ENCODE measurements at places on chromosomes 5 and 9.

DNA sequence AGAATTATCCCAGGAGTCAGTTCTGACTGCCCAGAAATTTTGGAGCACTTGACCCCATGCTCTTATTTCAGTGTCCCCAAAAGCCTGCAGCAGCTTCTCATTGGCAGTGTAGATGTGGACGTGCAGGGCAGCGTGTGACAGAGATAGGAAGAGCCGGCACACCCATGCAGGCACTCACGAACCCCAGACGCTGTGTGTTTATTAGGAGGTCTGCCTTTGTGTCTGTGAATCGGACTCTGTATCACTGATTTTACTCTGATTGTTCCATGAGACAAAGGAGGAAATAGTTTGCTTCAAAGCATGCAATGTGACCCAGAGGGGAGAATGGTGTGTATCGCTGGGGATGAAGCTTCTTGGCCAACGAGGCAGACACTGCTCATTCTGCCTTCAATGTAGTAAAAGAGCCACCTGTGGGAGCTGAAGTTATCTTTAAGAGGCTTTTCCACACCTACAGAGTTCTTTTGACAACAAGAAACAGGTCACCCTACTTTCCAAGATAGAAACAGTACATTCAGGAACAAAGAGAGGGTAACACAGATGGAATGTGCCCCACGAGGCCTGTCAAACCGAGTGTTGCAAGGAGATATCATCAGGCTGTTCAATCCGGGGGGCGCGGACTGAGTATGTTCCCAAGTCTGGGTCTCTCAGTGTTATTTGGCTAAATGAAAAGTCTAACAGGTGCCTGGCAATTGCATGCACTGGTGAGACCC lies 224.0 kb downstream of the NTRK2 start:
- DNase-seq, result no peak

DNA sequence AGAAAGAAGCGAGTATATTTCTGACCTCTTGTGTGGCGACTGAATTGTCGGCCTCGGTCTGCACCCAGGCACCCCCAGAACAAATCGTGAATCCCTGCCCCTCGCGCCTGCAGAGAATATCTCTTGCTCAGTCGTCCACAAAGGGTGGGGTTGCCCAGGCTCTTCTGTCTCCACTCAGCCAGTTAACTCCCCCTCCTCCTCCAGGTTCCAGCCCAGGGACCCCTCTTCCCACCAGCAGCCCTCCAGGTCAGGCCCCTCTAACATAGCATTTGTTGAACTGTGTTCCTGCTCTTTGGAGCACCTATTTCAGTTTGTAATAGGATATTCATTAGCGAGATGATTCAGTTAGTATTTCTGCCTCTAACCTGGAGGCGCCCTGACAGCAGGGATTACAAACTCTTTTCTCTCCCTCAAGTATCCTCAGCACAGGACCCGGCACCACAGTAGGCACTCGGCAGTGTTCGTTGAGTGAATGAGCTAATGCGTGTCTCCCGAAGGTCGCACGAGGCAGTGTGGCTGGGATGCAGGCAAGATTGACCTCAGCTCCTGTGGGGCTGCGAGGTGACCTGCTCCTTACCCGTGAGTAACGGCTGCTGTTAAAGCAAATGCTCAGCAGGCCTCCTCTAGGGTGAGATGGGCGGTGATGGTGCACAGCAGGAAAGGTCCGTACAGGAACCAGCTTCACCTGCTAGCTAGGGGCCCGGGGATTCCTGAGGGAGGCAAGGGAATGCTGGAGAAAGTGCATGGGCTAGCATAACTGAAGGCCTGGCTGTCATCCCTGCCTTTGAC lies 25.8 kb downstream of the ZBTB34 start:
- DNase-seq, result no peak

DNA sequence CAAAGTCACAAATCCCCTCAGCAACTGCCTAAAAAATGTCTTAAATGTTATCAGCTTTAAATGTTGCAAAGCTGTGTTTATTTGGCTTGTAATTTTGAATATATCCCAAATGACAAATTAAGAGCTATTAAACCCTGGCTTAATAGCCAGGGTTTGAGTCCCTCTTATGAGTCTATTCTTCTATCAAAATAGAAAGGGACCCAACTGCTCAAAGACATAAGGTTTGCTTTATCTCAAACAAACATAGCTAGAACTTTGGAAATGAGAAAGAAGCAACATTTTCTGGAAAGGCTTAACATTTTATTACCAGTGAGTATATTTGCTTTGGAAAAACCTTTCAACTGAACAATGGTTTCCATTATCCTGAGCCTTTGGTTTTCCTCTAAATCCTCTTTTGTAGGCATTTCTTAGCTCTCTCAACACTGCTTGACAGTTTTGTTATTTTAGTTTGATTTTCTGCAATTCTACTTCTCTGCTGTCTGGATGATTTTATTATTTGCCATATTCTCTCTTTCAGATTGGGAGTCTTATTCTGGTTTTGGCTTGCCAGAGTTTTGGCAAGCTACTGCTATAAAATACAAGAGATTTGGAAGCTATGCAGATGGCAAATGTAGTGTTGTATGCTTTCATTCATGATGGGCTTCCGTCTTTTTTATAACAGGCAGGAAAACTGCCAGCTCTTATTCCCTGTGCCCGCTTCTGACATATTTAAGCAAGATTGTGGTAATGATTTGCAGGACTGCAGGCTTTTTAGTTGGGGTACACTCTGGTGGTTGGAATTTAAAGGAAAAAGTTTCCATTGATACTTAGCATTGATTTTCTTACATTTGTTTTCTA lies 734.9 kb downstream of the DTWD2 start:
- no peak for DNase-seq

DNA sequence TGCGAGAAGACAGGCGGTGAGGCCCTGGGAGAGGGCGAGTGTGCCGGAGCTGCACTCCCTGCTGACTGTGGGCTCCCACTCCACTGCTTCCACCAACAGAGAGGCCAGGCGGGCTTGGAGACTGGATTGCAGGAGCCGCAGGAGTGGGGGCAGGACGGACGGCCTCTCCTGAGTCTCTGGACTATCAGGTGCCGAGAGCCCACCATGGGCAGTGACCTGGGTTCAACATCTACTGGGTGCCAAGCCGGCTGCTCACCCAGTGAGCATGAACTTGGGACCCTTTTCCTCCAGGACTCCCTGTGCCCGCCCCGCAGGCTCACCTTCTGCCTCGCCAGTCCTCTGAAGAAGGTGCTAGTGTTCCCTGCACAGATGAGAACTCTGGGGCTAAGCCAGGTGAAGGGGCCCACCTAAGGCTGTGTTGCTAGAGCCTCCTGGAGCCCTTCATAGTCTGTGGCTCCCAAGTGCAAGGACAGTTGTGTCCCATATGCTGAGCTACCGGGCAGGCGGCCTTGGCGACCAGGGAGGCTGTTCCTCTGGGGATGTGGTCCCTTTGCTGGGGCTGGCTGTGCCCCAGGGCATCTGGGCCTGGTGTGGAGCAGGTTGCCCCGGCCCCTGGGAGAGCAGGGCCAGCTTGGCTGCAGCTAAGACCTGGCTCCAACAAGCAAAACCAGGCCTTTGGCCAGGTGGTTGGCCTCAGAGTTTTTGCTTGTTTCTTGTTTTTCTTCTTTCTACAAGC lies 77.7 kb upstream of the PHYKPL start:
- no peak for DNase-seq

DNA sequence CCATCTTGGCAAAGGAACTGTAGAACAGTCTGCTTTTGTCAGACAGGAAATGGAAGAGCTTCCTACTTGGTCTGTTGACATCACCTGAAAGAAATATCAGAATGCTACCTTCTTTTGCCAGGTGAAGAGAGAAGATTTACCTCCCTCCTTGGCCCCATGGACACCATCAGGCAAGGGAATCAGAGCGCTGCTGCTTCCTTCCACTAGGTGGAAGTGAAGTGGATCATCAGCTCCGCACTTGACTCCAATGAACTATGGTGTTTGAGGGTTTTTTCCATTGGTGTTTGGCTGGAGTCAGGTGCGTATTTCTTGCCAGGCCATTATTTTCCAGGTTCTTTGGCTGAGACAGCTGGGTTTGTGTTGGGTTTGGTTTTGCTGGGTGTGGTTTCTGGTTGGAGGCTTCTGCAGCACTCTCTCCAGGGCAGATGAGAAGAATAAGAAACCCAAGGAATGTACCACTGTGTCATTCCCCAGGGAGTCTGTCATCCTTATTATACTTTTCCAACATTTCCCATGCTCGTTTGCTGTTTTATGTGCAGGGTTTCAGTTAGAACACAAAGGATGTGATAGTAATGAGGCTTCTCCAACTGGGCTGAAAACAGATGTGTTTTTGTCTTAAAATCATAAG lies 12.4 kb downstream of the SPATA31E1 start:
- no peak for DNase-seq

- DNase-seq, result no peak
These were observed 303.4 kb upstream of the ATP10B start for GRCh38 chr5:161155451-161155850.

DNA sequence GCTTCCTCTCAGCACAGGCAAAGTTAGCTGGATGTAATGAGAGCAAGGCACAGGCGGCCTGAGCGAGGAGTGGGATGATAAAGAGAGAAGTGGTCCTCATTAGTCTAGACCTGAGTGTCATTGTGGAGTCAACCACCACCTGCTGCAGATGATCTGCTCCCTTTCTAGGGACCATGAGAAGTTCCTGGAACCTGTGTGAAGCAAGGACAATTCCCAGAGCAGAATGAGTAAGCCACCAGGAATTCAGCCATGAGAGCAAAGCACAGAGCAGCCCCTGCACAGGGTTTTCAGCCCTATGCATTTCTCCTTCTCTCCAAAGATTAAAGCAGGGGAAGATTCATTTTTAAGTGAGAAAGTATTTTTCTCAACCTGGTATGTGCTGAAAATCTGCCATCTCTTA lies 146.8 kb upstream of the SPEF2 start:
- no peak for DNase-seq

DNA sequence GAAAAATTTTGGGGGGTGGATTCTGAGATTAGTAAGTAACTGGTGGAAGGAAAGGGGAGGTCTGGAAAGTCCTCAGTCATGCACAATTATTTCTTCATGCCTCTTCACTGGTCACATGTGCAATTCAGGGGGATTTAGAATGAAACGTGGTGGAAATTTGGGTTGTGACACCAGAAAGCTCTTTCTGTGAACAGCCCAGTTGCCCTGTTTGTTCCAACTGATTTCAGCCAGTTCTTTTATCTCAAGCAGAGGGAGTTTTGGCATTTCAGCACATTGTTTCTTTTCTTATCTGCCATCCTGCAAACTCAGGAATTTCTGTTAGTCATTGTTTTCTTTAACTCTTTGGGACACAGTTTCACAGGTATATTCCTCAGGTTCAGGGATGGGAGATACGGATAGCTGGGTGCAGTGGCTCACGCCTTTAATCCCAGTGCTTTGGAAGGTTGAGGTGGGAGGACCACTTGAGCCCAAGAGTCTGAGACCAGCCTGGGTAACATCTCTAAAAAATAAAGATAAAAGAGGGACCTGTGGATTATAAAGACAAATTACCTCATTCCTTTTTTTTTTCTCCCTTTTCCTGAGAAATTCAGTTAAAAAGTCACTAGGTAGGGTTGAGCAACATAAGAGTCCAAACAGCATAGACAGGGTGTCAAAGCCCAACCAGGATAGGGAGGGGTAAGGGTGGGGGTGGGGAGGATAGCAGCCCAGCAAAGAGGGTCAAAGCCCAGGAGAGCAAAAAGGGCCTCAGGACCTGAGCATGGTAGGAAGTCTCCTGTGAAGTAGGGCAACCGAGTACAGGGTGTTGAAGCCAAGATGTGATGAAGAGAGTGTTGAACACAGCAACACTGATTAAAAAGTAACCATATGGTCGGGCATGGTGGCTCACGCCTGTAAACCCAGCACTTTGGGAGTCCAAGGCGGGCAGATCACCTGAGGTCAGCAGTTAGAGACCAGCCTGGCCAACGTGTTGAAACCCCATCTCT lies 5.4 kb upstream of the B4GALT1 start:
- DNase-seq, result no peak

DNA sequence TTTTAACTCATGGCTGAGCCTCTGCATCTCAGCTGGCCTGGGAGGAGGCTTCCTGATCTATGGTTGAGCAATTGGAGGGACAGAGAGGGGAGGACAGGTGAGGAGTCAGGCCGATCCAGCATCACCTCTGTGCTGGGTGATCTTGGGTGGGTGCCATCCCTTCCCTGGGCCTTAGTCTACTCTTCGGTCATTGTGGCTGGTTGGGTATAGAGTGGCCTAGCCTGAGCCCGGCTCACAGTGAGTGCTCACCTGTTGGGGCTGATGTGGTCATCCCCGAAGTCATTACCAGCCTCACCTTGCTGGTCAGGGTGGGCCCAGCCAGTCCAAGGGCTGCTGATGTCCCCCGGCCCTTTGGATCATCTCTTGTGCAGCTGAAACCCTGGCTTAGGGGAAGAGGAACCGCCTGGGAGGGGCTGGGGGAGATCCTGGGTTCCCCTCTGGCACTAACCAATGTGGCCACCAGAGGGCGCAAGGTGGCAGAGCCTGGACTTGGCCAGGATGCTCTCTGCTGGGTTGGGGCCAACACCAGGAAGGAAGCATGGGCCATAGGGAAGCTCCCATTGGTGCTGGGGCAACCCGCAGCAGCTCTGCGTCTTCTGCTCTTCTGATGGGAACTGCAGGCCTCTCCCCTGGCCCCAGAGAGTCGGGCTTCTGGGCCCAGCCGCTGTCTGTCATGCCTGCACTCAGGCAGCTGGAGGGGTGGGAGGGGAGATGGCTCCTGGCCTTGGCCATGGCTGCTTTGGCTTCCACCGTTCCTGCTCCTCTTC lies 17.3 kb upstream of the ODF2 start:
- peak; percentile 76 for DNase-seq

DNA sequence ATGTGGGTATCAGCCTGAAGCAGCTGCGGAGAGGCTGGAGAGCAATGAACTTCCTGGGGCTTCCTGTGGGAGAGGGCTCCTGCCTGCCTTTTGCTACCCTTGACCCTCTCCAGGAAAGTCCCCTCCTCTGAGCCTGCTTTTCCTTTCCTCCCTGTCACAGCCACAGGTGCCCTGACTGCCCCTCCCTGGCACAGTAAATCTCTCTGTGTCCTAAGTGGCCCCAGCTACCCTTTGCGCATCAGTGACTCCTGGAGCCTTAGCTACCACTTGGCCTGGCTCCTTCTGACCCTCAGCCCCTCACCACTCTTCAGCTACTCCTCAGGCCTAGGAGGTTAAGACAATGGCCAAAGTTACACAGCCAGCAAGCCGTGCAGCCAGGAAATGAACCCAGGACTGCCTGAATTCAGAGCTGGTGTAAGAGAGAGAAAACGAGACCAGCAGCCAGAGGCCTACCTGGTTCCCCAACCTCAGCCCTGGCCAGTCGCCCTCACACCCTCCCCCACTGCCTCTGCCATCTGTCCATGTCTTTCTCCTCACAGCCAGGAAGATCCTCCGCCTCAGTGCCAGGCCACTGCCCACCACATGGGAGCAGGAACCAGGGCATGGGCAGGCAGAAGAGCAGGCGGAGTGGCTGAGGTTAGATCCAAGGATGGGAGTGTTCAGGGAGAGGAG lies 18.6 kb downstream of the CNTFR start:
- no peak for DNase-seq

DNA sequence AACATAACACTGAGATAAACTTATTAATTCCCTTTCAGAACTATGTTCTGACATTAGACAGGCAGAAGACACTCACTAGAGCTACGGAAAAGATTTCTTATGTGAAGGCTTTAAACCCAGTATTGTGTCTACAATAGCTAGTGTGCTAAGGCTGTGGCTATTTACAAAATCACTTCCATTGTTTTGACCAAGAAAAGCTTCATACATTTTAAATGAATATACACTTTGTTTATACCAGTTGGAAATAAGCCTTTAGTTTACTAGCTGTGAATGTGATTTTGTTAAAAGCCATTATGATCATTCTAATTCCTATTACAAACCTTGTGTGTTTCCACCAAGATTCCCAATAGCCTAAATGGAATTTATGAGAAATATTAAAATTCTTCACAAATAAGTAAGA lies 83.0 kb downstream of the AGTPBP1 start:
- no peak for DNase-seq
